ENCODE measurements at places on chromosomes 3 and 15.

DNA sequence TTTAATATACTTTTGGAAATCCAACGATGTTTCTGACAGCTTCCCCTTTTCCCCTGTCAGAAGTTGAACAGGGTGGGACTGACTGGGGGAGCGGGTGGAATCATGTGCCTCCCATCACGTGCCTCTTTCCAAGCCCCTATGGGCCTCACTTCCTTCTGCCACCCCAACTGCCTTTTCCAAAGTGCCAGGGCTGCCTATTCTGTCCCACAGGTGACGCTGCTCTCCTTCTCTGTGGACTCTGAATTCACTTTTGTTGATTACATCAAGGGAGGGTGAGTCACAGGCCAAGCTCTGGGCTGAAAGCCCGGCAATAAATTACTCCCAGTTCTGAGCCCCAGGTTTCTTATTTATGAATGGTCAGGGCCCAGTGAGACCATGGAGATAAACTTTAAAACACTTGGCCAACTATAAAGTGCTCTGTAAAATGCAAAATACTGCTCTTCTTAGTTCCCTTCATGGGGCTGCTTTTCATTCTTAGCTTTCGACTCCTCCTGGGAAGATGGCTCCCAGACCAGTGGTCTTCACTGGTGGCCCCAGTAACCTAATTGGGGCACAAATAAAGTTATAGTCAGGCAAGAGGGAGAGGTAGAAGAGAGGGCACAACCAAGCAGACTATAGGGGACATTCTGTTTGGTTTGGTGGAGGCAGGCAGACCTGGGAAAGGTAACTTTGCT is 12.3 kb downstream of the CPNE9 start:
- DNase-seq: no peak

DNA sequence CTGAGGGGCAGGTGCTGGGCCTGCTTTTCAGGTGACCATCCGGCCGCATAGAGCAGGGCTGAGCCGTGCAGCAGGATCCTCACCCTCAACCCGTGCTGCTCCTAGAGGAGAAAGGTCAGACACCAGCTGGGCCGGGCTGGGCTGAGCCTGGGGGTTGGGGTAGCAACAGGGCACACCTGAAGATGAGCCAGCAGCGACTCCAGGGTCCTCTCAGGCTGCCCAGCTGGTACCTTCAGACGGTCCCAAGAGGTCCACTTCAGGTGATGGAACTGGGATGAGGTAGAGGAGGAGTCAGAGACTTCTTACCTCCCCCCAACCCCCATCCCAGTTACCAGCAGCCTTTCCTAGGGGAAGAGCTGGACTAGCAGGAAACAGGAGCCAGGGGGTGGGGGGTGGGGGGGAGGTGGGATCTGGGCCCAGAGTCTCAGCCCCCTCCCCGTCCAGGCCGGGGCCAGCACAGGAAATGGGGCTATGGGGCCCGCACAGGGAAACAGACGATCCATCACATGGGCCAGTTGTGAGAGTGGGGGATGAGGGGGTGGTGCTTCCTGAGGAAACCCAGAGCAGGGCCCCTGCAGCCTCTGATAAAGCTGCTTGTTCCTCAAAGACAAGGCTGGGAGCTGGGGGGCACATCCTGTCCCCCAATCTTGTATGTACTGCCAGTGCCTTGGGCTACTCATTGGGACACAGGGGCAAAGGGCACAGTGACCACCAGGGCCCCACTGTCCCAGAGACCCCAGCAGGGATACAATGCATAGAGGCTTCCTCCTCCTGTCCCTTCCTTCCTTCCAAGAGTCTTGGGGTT is 3.0 kb downstream of the INKA1 start:
- DNase-seq: peak; percentile 9

- no peak for DNase-seq
These were observed 33.0 kb upstream of the ARL14 start for GRCh38 chr3:160643994-160644393.

- DNase-seq: no peak
These were observed 58.2 kb downstream of the C3orf70 start for GRCh38 chr3:185094697-185095096.

DNA sequence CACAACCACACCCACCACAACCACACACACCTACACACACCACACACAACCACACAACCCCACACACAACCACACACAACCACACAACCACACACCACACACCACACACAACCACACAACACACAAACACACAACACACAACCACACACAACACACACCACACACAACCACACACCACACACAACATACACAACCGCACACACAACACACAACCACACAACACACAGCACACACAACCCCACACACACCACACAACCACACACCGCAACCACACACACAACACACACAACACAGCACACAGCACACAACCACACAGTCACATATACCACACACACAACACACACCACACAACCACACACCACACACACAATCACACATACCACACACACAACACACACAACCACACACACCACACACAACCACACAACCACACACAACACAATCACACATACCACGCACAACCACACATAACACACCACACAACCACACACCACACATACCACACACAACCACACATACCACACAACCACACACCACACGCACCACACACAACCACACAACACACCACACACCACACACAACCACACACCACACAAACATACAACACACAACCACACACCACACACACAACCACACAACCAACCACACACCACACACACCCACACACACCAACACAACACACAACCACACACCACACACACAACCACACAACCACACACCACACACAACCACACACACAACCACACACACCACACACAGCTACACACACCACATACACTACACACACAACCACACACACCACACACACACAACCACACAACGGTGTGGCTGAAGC is 23.7 kb downstream of the CPN2 start:
- no peak for DNase-seq

GRCh38 chr3:158347966-158348365 is 223.0 kb upstream of the MLF1 start:
- no peak for DNase-seq

DNA sequence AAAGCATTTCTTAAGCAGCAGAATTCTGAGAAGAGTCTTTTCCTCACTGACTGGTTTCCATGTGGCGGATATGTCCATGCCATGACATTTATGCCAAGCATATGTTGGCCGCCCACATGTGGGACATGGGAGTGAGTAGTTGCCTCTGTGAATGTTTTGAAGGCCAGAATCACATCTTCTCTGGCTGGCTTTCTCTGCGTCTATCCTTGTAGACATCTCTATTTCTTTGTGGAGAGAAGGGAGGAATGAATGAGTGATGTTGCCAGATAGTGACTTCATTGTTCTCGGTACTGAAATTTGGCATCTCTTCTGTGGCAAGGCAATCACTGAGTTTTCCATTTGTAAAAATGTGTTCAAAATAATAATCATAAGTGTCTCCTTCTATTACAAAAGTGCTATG is 316.0 kb downstream of the CLSTN2 start:
- no peak for DNase-seq

GRCh38 chr15:95261546-95261945 is 1030.2 kb downstream of the MCTP2 start:
- no peak for DNase-seq

DNA sequence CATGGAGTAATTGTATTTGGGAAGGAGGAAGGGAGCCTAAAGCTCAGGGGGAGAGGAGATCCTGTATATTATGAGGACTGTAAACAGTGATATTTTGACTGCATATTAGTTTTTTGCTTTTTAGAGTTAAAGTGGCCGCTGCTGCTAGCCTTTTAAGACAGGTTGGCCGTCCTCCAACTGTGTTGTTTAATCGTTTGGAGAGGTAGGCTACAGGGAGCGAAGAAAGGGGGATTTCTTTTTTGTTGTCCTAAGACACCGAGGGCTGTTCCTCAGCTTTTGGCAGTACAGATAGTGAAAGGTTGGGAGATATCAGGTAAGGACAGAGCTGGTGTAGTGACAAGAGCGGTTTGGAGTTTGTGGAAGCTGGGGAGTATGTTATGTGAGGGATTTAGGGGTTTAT is 38.2 kb upstream of the RNF7 start:
- DNase-seq: no peak

GRCh38 chr3:64878362-64878761 is 190.6 kb upstream of the ADAMTS9 start:
- no peak for DNase-seq

DNA sequence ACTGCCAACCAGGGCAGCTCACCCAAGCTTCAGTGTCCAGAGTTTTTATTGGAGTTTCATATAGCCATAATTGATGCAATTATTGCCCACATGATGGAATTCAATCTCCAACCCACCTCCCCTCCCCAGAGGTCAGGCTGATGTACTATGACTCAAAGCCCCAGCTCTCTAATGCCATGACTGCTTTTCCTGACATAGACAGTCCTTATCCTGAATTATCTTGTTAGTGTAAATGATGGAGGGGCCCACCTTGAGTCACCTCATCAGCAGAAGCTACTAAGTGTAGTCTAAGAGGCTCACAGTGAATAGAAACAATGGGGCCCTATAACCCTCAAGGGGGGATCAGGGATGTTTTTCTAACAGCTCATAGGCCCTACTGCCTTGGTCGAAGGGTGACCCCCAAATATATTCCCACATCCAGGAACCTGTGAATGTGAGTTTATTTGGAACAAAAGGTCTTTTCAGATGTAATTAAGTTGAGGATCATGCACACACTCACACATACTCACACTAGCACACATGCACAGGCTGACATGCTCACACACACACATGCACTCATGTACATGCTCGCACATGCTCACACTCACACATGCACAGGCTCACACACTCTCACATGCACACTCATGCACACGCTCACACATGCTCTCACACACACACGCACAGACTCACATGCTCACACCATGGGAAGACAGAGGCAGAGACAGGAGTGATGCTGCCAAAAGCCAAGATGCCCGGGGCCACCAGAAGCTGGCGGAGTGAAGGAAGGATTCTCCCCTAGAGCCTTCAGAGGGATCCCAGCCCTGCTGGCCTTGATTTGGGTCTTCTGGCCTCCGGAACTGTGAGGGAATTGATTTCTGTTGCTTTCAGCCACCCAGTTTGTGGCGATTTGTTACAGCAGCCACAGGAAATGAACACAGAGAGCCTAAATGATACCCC is 131.2 kb upstream of the SMAD3 start:
- no peak for DNase-seq

- no peak for DNase-seq
These were observed 28.4 kb downstream of the ANKRD28 start for GRCh38 chr3:15769256-15769915.

DNA sequence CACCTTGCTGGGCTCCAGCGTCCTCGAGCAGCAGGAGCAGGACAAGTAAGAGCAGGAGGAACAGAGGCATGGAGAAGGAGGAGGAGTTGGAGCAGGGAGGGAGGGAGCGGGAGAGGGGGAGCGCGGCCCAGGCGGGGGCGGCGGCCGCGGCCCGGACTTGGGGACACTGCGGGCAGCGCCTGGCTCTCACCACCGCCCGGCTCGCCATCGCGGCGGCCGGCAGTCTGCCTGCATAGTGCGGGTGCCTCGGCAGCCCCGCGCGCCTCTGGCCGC is 440 bp downstream of the DCBLD2 start:
- DNase-seq: no peak

GRCh38 chr15:35427091-35427490 is 118.9 kb downstream of the DPH6 start:
- no peak for DNase-seq

- no peak for DNase-seq
These were observed 445.2 kb downstream of the SQOR start for GRCh38 chr15:46080016-46080415.

- no peak for DNase-seq
These were observed 21.9 kb downstream of the IL20RB start for GRCh38 chr3:136979684-136980083.

- DNase-seq: no peak
These were observed 149.9 kb downstream of the LRRK1 start for GRCh38 chr15:101068961-101069653.

DNA sequence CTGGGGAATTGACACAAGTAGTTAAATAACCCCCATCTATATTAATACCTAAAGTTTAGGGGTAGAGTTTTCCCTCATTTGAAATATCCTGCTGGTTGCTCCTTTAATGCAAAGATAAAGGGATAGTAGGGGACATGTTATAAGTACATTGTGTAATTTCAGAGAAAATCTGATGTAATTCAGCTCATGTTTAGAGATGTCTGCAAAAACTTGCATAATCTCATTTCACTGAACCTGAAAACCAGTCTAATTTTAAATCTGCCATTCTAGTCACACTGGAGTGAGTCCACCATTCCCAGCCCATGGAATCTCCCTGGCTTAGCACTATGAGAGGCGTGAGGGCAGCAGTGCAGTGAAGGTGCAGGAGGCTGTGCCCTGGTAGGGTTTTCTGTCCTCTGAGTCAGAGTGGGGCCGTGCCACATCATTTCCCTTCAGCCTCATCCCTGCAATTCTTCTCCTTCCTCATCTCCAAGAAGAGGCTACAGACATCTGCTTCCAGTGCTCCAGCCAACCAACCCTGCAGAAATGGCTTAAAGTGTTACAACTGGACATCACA is 246.3 kb upstream of the UMPS start:
- DNase-seq: no peak

DNA sequence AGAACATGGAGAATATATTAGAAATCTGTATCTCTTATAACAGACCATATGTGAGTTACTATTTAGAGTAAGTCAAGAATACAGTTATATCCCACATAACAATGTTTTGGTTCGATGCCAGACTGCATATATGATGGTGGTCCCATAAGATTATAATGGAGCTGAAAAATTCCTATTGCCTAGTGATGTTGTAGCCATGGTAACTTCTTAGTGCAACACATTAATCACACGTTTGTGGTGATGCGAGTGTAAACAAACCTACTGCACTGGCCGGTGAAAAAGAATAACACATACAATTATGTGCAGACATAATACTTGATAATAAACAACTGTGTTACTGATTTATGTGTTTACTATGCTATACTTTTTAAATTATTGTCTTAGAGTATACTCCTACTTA is 69.8 kb upstream of the MNS1 start:
- no peak for DNase-seq

- DNase-seq: no peak
These were observed 150.3 kb upstream of the SOX2 start for GRCh38 chr3:181561139-181562031.

DNA sequence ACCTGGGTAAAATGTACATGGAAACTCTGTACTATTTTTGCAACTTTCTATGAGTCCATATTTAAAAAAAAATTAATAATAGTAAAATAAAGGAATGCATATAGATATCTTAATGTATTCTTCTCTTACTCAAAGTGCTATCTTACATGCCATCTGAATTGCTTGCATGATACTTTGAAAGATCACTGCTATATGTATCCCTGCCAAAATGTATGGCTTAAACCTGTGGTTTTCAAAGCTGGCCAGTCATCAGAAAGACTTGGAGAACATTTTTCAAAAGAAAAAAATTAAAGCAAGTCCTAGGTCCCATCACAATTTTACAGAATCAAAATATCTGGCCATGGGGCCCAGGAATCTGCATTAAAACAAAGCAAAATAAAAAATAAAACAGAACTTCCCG is 262.1 kb downstream of the LPP start:
- no peak for DNase-seq

Data from effector CD8-positive, alpha-beta T cell (primary cell).